Heart left ventricle (tissue), 16 donors: ENCODE measurements at places on chromosomes 5 and 9. TPM values are rescaled to one million over a fixed set of nuclear protein-coding genes. Genes with fewer than 3 reads are reported as not detected.

The BAAT gene
- 0.32 TPM for total RNA-seq

The SPINK4 gene
- not detected for total RNA-seq

The NR2F1-AS1 gene
- total RNA-seq, result 0.76 TPM

The SPINK7 gene
- total RNA-seq, result not detected

The CKS2 gene
- 17.1 TPM for total RNA-seq

The TLR4 gene
- total RNA-seq, result 8.5 TPM

The SLC36A2 gene
- total RNA-seq, result not detected

The MEGF10 gene
- total RNA-seq, result 0.69 TPM

The ACSL6 gene
- total RNA-seq, result 2.1 TPM
